HL-60 (cell line): ENCODE measurements at places on chromosomes 4 and X.

DNA sequence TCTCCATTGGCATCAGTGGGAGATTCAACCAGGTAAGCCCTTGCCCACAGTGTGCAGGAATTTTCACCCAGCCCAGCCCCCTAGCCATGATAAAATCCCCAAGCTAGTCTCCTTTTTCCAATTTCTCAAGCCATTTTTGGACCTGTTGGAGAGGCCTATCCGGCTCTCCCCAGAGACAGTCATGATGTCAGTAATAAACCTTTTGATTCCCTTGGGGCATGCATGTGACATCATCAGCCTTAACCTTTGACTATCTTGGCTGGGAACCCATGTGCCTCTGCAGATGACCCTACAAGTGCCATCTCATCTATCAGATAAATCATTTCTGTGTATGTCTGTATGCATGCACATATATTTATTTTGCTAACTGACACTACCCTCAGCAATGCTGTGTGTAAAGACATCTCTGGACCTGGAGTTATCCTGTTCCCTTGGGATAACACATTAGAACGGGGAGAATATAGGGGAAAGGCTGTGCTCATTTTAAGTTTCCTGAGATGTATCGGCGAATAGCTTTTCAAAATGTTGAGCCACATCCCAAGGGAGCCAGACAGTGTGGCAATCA, 51.0 kb downstream of the CYTL1 start:
- DNase-seq = no peak

- no peak for DNase-seq
Measured at GRCh38 chr4:145536044-145536443, 54.4 kb downstream of the SMAD1 start.

DNA sequence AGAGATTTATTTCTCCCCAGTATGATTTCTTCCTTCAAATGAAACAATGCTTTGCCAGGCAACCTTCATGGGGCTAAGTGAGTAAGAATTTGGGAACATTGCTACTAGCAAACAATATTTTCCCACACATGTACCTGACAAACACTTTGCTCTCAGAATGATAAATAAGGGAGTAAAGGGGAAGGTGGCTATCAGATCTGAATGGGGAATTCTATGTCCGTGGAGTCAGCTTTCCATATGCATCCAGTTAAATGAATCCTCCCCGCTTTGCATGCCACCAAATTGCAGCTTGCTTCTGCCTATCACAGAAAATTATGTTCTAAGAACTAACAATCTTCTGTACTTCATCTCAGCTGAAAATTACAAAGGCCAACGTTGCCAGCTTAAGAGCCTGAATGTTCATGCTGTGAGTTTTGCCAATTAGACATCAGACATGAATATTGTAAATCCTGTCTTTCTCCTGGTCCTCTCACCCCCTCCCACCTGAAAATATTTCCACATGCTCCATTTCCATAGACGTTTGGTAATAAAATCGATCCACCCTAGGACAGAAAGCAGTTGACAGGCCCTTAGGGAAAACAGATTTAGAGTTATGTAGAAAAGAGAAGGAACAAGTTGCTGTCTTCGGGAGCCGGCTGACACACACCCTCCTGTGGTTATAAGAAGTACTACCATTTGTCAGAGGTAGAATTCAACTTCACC, 6.3 kb downstream of the MEPE start:
- peak; percentile 21 for DNase-seq

GRCh38 chrX:131778269-131779218, 234.7 kb downstream of the OR13H1 start:
- peak; percentile 75 for DNase-seq

GRCh38 chr4:98634061-98634460, 24.4 kb downstream of the TSPAN5 start:
- no peak for DNase-seq

DNA sequence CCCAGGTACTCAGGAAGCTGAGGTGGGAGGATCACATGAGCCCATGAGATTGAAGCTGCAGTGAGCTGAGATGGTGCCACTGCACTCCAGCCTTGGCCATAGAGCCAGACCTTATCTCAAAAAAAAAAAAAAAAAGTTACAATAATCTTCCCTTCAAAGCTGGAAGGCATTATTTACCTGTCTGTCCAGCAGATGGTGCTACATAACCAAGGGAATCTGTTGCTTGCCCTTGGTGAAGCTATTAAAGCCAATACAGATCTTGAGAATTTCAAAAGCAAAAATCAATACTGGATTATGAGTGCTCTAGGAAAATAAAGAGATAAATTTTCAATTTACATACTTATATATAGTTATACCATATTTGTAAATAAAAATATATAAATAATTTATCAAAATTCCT, 25.9 kb downstream of the PKD2 start:
- no peak for DNase-seq

- no peak for DNase-seq
Measured at GRCh38 chr4:76546759-76547742, 112.0 kb downstream of the SHROOM3 start.

GRCh38 chrX:129746557-129747470, 8.0 kb downstream of the XPNPEP2 start:
- DNase-seq = no peak

GRCh38 chrX:140091125-140091886, 126.0 kb upstream of the CXorf66 start:
- DNase-seq = peak; percentile 3

- no peak for DNase-seq
Measured at GRCh38 chr4:105951198-105951597, 55.9 kb downstream of the NPNT start.

- DNase-seq = no peak
Measured at GRCh38 chr4:30718641-30719453, 1.3 kb upstream of the PCDH7 start.

GRCh38 chr4:112127803-112128202, 17.5 kb upstream of the FAM241A start:
- no peak for DNase-seq

DNA sequence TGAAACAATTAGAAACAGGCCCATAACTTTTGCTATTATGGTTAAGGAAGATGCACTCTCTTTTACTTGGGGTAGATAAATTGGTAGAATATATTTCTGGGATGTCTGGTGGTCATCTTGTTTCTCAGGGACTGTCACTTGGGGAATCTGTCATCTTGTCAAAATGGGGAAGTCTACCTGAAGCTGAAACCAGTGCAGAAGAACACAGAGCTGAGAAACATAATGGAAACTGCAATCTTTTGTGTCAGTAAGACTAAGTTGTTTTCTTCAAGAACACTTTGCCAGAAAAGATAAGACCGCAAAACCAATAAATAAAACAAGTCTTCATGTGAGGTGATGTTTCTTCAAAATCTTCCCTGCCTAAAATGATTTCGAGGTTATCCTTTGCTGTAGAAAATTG, 92.0 kb downstream of the NAA11 start:
- no peak for DNase-seq

GRCh38 chrX:13923845-13924244, 105.8 kb downstream of the GEMIN8 start:
- DNase-seq = no peak

- DNase-seq = no peak
Measured at GRCh38 chr4:126328914-126329313, 1014.2 kb downstream of the FAT4 start.

DNA sequence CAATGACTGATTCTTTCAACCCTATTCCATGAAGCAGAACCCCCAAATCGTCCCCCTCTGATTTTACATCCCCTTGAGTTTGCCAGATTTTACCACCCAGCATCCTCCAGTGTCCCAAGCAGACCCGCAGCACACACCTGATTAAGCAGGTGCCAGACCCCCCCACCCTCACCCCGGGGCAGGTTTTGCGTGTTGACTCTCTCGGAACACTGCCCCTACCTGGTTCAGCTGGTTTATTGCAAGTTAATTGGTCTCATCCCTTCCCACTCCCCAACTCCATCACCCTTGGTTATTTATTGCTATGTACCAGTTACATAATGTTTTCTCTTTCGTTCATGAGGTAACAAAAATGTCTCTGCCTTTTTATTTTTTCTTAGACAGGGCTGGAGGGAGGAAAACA, 258.4 kb downstream of the BCOR start:
- DNase-seq = no peak

DNA sequence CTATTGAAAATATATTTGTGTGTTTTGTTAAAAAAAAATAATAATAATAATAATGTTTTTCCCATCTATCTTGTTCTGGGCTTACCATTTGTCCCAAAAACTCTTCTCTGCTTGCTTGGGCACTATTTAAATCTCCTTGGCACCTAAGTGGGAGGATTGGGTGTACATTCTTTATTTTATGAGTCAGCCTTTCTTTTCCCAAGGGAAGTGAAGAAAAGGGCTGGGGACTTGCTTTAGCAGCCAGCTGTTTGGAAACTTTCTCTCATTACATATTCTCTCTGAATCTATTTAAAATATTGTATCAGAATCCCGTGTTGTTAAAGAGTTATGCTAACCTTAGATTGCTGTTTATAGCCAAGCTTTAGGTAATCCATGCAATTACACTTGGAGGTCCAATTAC, 2332.4 kb downstream of the ARAP2 start:
- no peak for DNase-seq

- no peak for DNase-seq
Measured at GRCh38 chr4:17964576-17964975, 57.0 kb downstream of the LCORL start.

DNA sequence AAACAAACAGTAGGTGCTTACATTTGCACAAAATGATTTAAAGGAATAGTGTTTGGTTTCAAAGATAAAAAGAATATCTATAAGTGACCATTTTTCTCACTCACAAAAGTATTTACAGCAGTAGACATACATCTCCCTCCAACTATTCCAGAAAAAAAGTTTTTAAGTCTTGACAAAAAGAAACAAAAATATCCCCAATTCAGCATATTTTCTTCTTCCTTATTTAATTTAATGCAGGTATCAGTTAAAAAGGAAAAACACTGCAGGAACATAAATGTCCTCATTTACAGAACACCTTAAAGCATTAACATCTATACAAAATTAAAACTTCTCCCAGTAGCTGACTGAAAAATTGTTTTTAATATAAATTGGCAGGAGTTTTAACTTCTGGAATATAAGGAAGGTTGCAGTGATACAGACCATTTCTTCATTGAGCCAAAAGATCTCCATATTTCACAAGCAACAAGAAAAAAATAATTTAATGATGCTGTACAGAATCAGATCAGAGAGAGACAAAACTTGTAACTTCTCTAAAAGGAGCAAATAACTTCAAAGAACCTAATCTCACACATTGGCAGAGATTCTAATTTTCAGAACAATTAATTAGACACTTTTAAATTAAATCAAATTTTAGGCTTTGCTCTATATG, 4.3 kb downstream of the MAB21L2 start:
- no peak for DNase-seq

DNA sequence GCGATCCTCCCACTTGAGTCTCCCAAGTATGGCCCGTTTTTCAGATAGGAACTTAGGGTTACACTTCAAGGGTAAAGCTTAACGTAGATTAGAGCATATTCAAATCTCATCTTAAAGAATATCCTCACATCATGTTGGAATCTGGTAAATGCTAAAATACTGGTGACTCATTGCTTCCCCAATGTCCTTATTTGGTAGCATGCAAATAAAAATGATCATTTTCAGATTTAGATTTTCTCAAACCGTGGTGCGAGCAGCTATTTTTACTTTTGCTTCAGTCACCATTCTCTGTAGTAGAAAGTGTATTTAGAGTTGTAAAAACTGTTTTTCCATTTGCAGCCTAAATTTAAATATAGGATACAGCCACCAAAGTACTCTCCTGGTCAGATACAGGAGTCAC, 101.5 kb upstream of the MAML3 start:
- no peak for DNase-seq

DNA sequence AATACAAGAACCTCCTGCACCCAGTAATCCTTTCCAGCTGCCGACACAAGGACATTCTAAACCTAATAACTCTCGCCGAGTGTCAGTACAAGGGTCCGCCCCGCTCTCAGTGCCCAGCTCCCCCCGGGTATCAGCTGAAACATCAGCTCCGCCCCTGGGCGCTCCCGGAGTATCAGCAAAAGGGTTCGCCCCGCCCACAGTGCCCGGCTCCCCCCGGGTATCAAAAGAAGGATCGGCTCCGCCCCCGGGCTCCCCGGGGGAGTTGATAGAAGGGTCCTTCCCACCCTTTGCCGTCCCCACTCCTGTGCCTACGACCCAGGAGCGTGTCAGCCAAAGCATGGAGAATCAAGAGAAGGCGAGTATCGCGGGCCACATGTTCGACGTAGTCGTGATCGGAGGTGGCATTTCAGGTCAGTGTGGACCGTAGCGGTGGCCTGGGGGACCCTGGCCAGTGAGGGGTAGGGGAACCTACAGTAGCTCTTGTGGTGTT, at the start of gene MAOA:
Gene MAOA (plus strand): TSS at position 295 of the 490 bp plus-strand sequence. CDS start 43 bp downstream, at position 338.
- DNase-seq = no peak

DNA sequence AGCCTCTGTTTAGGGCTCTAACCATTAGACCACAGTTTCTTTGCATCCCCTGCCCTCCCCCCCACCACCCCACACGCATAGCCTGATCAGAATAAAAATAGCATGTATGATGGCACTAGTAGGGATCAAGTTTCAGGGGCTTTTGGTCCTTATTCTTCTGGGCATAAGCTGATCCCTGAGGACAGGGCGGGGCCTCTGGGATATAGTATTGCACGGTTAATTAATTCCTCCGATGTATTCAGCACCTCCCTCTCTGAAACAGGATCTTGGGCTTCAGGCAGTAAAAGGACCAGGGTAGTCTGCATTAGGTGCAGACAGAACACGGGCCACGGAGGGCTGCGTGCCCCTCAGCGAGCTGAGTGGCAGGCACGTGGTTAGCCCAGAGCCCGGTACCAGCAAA, 57.1 kb downstream of the ELF4 start:
- no peak for DNase-seq

DNA sequence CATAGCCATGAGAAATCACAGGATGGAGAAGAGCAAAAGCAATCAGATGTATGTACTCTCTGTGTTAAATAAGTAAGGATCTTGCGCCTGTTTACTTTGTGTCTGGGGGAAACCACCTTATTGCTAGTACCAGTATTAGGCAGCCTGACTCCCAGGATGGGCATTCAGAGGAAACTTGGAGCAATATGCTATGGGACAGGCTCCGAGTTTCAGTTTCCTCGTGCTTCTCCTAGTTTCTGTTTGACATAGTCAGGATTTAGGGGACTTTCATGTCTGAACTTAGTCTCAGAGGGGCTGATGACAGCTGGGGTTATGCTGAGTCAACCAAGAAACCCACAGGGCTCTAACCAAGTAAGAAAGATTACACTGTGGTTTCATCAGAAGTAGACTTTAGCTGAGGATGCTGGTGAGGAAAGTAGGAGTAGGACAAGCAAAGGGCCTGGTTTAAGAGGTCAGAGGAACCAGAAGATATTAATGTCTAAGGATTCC, 13.5 kb downstream of the NSUN7 start:
- DNase-seq = peak; percentile 14

GRCh38 chr4:6539009-6539764, 35.8 kb upstream of the MAN2B2 start:
- no peak for DNase-seq

- no peak for DNase-seq
Measured at GRCh38 chrX:74680836-74681235, 66.4 kb upstream of the RLIM start.

- no peak for DNase-seq
Measured at GRCh38 chr4:27711041-27711440, 850.4 kb downstream of the STIM2 start.
